ENCODE measurements at places on chromosomes 3 and 15. TPM values are rescaled to one million over a fixed set of nuclear protein-coding genes. Genes with fewer than 3 reads are reported as not detected.

The KNG1 gene
- total RNA-seq = 0.21 TPM

The BCL2A1 gene
- 1.8 TPM for total RNA-seq

The C3orf49 gene
- total RNA-seq = not detected

DNA sequence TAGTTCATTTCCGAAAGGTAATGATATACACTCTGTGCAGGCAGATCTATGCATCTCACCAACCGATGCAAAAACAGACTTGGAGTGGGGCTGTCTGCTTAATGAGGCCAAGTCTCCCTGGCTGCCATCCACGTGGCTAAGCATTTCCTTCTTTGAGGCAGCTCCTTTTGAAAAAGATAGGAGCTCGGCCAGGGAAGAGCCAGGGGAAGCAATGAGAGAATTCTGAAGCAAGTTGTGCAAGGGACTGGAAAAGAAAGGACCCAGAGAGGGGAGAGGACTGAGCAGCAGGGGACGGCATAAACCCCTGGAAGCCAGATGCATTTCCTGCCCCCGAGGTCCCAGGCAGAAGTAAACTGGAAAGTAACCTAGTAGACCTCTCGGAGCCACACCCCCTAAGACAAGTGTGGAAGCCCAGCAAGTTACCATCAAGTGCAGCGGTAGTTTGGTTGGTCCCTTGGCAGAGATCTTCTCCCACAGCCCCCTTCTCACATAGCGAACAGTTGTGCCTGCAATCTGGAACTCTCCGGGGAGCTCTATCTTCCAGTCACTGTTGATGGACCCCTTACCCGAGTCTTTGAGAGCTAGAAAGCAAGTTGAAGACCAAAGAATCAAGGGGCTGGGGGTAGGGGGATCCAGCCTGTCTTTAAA, 288.2 kb downstream of the ADAMTS17 start:
- DNase-seq = peak; percentile 41

DNA sequence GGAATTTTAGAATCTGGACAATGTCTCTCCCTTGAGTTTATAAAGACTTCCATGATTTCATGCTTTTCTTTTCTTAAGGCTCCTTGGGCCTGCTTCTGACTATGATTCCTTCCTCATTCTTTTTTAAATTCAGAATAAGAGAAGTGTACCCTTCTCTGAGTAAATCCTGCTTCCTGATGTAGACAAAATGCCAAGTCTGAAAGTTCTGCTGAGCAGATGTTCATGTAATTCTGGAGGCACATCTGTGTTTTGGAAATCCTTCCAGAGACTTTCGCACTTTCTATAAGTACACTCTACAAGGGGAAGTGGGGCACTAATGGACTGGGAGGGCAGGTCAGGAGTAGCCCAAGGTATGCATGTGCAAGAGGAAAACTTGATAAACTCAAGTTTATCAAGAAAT, 24.8 kb downstream of the TPM1 start:
- DNase-seq = no peak

DNA sequence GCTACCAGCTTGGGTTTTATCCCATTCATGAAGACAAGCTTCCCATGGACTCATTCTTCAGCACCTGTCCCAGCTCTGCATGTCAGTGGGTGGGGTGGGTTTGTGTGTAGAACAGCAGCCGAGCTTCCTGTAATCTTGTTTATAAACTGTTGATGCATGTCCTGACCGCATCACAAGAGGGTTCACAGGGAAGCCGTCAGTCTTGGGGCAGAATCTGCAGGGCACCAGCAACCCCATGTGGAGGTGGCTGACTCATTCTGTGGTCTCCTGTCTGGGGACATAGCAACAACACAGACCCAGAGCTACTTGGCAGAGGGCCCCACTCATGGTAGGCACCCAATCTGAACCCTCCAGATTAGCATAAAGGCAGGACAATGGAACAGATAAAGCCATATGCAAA, 35.6 kb downstream of the DAPK2 start:
- peak; percentile 66 for DNase-seq

DNA sequence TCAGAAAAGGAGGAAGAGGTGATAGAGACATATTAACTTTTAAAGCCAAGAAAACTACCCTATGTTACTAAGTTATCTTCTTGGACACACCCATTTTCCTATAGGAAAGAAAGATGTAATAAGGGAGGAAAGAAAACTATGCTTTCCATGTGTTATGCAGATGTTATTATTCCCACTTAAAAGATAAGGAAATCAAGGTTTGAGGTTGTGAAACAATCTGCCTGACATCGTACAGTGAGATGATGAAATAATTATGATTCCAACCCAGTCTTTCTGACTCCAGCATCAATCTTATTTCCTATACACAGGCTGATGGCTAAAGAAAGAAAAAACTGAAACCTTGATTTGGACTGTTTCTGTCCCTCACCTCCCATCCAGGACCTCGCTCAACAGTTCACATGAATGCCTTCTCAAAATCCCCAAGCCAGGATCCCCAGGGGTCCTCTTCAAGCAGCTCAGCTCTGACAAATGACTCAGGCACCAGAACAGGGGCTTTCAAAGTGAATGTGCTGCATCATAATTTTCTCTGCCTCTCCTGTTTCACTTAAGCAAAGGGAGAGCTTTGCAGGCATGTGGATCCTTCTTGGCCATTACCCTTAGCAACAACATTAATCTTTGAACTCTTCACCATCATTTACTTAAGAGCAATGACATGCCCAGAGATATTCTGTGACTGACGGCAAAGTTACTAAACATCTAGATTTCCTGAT, 12.4 kb upstream of the EID1 start:
- no peak for DNase-seq

GRCh38 chr15:65873256-65873655, 4.0 kb downstream of the RAB11A start:
- no peak for DNase-seq

- DNase-seq = no peak
These were observed 13.1 kb downstream of the FAM107A start for GRCh38 chr3:58564054-58564453.

- DNase-seq = no peak
These were observed 225.1 kb downstream of the DPH6 start for GRCh38 chr15:35320911-35321310.

DNA sequence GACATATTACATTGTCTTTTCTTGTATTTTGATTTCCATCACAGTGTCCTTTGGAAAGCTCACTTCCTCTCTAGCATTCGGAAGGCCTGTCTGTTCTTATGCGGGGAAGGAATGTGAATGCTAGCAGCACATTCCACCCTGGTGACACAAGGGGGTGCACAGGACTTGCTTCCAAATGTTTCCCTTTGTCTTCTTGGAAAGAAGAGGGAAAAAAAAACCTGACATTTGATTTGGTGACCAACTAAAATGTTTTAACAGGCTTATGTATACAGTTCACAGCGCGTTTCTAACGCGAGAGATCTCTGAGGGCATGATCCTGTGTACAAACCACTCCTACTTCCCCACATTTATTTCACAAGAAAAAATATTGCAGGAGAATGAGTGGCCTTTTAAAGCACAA, 107.6 kb upstream of the FXR1 start:
- DNase-seq = peak; percentile 46

All from left cardiac atrium (tissue), 4 donors.